Activated CD4-positive, alpha-beta T cell treated with anti-CD3 and anti-CD28 coated beads, Interleukin-2, Interleukin-6, amounts not matched to agents 100 ng/mL and 50 ng/mL, durations not matched to agents 16 hours and 8 hours (primary cell): ENCODE measurements at places on chromosomes 3 and 15.
A peak's percentile ranks its signal among the peaks of the same experiment; 100 is the strongest.

DNA sequence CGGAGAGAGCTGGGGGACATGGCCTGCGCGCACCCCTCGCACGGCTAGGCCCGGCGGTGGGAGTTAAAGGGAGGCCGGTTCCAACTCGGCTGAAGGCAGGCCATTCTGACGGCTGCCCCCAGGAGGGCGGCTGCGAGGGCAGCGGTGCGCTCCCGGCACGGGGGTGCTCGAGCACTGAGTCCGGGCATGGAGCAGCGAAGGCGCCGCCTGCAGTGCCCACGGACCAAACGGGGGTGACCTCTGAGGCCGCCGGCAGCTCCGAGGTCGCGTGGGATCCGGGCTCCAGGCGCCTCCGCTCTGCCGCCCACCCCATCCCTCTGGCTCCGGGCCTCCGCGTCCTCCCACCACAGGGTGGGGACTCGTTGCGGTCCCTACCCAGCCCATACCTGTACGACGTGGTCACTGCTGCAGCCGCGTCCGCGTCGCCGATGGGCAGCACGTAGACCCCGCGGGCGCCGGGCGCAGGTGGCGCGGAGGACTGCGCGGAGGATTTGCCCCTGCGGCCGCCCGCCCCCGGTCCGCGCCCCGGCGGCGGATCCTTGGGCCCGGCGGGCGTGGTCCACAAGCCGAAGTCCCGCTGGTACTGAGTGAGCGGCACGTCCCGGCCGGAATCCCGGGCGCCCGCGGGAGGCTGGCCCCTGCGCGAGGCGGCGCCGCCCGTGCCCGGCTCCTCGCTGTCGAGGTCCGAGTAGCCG is 469 bp downstream of the MAP6D1 start:
- peak; percentile 28 for DNase-seq

- DNase-seq: no peak
These were observed 14.5 kb downstream of the CORO2B start for GRCh38 chr15:68593341-68593740.

- no peak for DNase-seq
These were observed 208.2 kb upstream of the MANF start for GRCh38 chr3:51176923-51177322.

DNA sequence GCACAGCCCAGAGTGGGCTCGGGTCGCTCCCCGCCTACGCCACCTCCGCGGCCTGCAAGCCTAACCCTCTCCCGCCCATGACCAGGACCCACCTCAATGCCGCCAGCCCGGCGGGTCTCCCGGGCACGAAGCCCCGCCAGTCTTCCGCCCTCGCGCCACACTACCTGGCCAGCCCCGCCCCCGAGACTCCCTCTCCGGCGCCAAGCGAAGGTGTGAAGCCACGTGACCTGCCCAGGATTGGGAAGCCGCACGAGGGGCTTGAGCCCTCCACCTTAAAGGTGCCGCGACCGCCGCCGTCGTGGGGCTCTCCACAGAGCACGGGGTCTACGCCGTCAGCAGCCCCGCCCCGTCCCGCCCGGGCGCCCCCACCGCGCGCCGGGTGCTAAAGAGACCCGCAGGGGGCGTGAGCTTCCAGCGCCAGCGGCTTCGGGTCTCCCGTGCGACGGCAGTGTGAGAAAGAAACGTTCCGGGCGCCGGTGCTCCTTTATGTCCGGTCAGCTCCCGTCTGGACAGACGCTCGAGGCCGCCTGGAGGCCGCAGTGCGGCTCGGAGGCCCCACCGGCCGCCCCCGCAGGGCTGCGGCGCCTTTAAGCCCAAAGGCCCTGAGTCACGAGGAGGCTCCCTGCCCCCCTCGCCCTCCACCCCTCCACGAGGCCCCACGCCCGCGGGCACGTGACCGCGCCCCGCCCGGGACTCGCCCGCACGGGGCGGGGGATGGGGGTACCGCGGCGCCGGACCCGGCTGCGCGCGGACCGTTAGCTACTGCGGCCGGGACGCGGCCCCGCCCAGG is at the start of gene CPEB1:
CPEB1 (minus strand) TSS at position 319 of the 790 bp plus-strand sequence. CDS start 18,904 bp downstream, outside the sequence.
- DNase-seq: no peak

- no peak for DNase-seq
These were observed 524.6 kb downstream of the MECOM start for GRCh38 chr3:169138849-169139420.

- no peak for DNase-seq
These were observed 189.2 kb downstream of the ATP10A start for GRCh38 chr15:25673972-25674371.

GRCh38 chr15:33934921-33935320 is 33.4 kb upstream of the CHRM5 start:
- no peak for DNase-seq

DNA sequence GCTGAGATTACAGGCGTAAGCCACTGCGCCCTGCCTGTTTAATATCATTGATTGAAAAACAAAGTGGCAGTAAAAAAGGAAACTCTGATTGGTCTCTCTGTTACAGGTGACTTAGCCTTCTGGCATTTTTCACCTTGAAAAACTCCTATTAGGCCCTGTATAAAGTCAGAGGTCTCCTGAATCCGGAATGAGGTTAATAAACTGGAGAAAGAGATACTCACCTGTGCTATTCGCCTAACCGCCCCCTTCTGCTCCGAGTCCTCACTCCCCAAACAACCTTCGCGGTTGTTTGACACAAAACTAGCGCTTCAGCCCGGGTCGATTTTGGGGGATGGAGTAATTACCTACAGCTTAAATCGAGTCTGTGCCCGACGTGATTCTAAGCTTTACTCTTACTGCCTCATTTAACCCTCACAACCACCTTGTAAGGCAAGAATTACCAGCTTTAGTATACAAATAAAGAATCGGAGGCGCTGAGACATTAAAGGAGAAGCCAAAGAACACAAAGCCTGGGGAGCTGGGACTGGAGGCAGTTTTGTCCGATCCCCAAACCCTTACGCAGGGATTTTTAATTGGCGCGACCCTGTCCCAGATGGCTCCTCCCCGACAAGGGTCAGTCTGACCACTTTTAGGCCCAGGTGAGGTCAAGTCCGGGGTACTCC is 441 bp downstream of the CEP70 start:
- no peak for DNase-seq

- DNase-seq: no peak
These were observed 28.5 kb upstream of the CFAP161 start for GRCh38 chr15:81105545-81105944.

DNA sequence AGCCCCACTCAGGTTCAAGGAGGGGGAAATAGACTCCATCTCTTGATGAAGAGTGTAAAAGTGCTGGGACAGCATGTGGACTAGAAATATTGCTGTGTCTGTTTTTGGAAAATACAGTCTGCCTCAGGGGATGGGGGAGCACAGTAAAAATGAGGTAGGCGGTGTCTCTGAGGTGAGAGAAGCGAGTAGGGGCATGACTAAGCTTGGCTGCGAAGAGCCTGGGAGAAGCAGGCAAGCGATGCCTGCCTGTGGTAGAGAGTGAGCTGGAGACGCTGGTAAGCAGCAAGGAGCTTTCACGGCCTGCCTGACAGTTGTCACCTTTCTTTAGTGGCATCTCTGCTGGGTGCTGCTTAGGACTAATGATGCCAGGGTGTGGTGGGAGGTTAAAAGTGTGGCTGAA is 49.0 kb upstream of the DCLK3 start:
- DNase-seq: no peak

DNA sequence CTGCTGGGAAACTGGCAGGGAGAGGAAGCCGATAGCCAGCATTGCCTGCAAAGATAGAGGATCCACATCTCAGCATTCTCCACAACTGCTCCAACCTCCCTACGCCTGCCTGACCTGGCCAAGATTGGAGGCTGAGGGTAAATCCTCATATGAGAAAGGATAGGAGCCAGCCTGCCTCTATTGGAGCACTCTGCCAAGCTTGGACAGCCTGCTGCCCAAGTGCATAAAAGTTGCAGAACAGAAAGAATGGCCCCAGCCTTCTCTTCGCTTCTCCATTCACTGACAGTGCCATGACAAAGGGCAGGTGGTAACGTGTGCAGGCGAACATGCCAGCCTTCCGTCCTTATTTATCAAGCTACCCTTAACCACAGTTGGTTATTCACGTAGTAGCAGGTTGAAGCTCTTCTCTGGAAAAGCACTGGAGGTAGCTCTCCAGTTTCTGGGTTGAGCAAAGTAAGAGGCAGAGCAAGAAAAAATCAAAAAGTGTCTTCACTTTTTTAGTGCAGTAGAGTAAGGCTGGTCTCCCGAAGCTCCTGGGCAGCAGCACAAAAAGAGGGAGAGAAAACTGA is 4.3 kb downstream of the BMF start:
- DNase-seq: no peak

- DNase-seq: no peak
These were observed 853 bp downstream of the TCAIM start for GRCh38 chr3:44339181-44340057.

DNA sequence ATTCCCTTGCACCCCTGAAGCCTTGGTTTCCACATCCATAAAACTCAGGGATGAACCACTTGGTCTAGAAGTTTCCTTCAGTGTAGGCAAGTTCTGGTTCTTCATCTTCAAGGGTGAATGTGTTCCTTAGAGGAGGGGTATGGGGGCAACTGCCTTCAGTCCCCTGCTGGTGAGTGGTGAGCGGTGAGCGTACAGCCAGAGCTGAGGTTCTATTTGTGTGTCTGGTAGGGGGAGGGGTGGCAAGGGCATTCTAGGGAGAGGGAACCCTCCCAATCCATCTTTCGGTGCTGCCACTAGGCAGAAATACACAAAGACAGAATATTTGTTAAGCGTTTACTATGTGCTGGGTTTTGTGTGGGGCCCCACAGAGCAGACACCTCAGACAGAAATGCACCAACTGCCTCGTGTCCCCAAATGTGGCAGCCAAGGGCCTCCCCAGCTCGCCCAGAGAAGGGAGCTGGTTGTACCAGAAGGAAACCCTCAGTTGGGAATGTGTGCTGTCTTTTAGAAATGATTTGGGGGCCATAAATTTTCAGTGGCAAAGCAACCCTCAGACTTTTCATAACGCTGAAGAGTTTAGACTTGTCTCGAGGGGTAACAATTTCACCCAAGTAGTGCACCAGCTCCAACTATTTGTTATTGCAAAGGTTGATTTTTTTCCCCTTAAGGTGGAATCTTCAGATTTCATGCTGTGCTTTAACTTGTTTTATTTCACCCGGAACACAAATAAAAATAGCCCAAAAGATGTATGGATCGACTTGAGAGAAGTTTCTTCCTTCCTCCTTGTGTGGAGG is 137.6 kb downstream of the FBLN2 start:
- no peak for DNase-seq

DNA sequence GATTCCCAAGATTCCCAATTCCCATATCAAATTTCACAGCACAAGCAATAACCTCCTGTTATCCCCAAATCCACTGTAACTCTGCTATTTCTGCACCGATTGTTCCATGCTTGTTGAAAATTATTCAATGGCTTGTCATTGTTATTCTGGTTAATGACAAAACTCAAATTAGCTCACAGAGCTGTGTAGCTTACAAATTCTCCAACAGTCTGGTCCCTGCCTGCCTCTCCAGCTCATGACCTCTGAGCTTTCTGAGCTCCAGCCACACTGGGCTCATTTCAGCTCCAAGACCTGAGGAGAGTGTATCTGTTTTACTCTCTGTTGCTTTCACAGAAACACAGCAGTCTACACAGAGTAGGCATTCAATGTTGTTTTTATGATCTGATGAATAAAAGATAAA is 3.3 kb downstream of the DPPA2 start:
- no peak for DNase-seq

- DNase-seq: no peak
These were observed 44.6 kb downstream of the TRIM71 start for GRCh38 chr3:32862247-32862935.

DNA sequence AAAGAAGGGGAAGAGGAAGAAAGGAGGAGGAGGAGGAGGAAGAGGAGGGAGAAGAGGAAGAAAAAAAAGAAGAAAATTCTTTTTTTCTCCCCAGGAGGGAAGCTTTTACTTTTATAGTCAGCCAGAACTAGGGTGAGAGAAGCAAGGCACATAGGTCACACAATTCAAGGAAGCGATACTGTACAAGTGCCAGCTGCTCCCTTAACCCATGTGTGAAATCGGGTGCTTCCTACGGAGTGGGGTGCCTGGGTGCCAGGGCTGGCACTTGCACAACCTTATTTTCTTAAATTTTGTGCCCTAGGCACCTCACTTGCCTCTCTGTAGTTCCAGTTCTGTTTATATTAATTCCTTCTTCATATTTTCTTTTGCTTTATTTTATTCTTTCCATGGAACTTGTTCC is 150.4 kb downstream of the LIPC start:
- no peak for DNase-seq

- DNase-seq: peak; percentile 9
These were observed 99.1 kb upstream of the SMAD3 start for GRCh38 chr15:66966256-66966655.

- DNase-seq: no peak
These were observed 97.1 kb upstream of the PRR20G start for GRCh38 chr3:127384717-127385539.

GRCh38 chr15:77832874-77833273 is 200.2 kb upstream of the LINGO1 start:
- no peak for DNase-seq

DNA sequence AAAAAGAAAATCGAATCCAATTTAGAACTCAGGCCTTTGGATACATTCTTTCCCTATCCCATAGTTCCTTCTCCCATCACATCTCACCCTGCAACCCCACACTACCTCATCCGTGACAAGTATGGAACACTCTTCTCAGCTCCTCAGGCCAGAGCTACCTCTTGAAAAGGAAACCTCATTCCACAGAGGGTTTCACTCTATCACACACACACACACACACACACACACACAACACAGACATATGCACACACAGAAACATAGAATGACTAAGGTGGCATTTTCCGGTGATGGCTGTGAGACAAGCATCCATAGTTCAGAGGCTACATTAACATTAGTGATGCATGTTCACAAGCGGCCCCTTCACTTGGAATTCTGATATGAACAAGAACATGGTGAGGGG is 122.0 kb upstream of the HES1 start:
- DNase-seq: no peak

DNA sequence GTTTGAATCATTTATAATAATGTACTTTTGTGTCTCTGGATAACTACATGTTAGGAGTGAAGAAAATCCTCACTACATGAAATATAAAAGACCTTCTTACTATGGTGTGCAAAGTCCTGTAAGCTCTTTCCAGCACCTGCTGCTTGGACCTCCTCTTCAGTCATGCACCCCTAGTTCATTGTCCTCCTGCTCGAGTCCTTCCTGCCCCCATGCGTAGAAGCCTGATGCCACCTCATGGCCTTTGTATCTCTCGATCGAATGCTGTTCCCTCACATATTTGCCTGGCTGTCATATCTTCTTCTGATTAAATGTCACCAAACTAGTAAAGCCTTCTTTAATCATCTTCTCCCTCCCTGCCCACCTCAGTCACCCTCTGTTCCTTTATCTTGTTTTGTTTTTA is 49.9 kb upstream of the SUCLG2 start:
- DNase-seq: no peak

- no peak for DNase-seq
These were observed 309.1 kb downstream of the TUSC7 start for GRCh38 chr3:117018655-117019054.

- no peak for DNase-seq
These were observed 26.3 kb upstream of the EDEM1 start for GRCh38 chr3:5160940-5161858.

- no peak for DNase-seq
These were observed 172.6 kb downstream of the IL5RA start for GRCh38 chr3:2937592-2937991.
